Activated CD4-positive, alpha-beta memory T cell treated with anti-CD3 and anti-CD28 coated beads for 36 hours (primary cell): ENCODE measurements at places on chromosomes 7 and 10. TPM values are rescaled to one million over a fixed set of nuclear protein-coding genes. Genes with fewer than 3 reads are reported as not detected.

Gene MKI67
- 223 TPM for total RNA-seq

DNA sequence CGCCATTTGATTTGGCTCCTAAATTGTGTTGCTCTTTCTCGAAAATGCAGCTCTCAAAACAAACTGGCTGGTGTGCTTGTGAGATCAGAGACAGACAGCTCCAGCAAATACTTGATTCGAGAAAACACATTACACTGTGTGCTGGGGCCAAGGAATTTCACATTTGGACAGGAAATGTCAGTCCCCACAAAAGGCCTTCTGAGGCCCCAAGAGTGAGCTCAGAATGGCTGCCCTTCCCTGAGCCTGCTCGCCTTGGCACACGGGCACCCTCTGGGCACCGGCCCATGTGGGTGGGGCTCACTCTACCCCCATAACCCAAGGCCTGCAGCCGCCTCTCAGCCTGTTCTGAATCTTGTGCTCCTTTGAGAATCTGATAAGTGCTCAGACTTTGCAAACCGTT, 13.9 kb upstream of the HSPA12A start:
- no peak overlapping the region for H3K27ac ChIP-seq
- no peaks in the 10 kb centered on the region for H3K36me3 ChIP-seq
- H3K27me3 ChIP-seq: peaks cover 27% of the 10 kb centered on the region
- no peak for DNase-seq

Gene CTNNA3
- total RNA-seq: not detected

DNA sequence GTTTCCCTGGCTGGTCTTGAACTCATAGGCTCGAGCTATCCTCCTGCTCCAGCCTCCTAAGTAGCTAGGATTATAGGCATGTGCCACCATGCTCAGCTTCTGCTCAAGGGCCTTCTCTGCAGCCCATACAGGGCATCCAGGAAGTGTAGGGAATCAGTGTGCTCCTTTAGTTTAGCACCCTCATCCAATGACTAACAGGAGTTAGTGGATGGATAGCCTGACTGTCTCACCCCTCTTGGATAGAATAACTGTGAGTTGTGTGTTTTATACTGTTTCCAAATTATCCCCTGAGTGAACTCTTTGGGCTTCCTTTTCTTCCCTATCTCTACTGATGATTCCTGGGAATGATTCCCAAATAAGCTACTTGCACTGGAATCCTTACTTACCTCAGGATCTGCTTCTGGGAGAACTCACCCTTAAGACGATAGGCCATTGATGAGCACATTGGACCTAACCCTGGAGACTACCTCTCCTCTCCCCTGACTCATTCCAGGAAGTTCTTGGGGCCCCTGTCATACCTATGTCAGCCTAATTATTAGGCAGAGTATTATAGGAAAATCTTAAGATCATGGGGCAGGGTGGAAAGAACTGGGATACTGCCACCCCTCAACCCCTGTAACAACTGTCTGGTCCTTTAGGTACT, 18.5 kb downstream of the STRIP2 start:
- H3K4me3 ChIP-seq: no peak overlapping the region
- DNase-seq: no peak
- H3K4me1 ChIP-seq: peaks cover 2% of the 10 kb centered on the region
- peaks cover 75% of the 10 kb centered on the region for H3K36me3 ChIP-seq
- H3K27ac ChIP-seq: no peak overlapping the region

DNA sequence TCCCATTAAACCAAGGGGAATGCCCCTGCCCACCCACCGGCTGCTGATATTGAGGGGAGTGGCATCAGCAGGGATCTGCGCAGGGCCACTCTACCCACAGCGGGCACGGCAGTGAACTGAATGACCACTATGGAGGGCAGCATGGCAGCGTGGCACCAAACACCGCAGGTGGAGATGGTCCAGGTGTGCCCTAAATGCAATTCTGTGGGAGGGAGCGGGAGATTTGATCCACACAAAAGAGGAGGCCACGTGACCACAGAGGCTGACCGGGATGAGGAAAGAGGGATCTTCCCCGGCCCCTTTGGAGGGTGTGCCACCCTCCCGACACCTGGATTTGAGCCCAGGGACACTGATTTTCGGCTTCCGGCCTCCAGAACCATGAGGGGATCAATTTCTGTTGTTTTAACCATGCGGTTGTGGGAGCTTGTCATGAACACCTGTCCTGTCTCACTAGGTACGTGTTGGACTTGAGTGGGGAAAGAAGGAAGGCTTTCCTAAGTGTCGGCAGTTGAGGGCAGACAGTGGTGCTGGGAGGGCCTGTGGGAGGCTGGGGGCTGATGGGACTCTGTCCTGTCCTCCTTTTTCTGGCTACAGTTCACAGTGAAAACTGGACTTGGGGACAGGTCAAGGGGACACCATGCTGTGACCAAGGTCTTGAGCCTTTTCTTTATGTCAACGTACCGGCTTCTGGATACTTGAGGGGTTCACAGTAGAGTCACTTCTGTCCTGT, 66.1 kb downstream of the CFAP46 start:
- H3K4me3 ChIP-seq: no peak overlapping the region
- H3K27me3 ChIP-seq: peaks cover 19% of the 10 kb centered on the region
- no peaks in the 10 kb centered on the region for H3K4me1 ChIP-seq
- no peak for DNase-seq
- no peaks in the 10 kb centered on the region for H3K36me3 ChIP-seq

Gene ING3
- 24.8 TPM for total RNA-seq

- peaks cover 5% of the 10 kb centered on the region for H3K4me1 ChIP-seq
- DNase-seq: no peak
- H3K4me3 ChIP-seq: no peak overlapping the region
- no peak overlapping the region for H3K27ac ChIP-seq
These were observed 853.5 kb downstream of the GATA3 start for GRCh38 chr10:8908013-8908412.

Gene BMPER
- total RNA-seq: not detected

Gene AASS
- 2.0 TPM for total RNA-seq

- DNase-seq: no peak
- peaks cover 52% of the 10 kb centered on the region for H3K36me3 ChIP-seq
- H3K27me3 ChIP-seq: no peaks in the 10 kb centered on the region
- H3K4me1 ChIP-seq: peaks cover 30% of the 10 kb centered on the region
- H3K27ac ChIP-seq: no peak overlapping the region
- H3K4me3 ChIP-seq: no peak overlapping the region
These were observed 6.6 kb upstream of the CUZD1 start for GRCh38 chr10:122852261-122852660.

Gene TRIM50
- total RNA-seq: not detected

DNA sequence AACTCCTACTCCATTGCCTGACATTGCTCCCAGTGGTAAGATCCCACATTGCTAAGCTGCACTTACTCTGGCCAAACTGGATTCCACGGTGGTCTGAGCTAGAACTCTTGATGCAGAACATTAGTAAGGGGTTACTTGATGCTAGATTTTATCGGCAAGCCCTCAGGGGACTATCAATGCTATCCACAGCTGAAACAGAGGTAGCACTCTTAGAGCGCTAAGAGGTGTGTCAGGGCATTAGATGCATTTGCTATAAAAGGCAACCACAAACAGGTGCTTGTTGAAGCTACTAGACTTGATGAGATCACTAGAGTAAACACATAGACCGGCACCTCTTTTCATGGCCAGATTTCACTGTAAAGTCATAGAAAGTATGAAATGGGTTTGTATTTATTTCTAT, 116.3 kb downstream of the MDFIC start:
- H3K36me3 ChIP-seq: no peaks in the 10 kb centered on the region
- no peak overlapping the region for H3K4me3 ChIP-seq
- H3K27me3 ChIP-seq: no peaks in the 10 kb centered on the region
- no peak for DNase-seq
- H3K27ac ChIP-seq: no peak overlapping the region

GRCh38 chr10:24951201-24952142, 934 bp downstream of the PRTFDC1 start:
- no peaks in the 10 kb centered on the region for H3K36me3 ChIP-seq
- peak; percentile 54 for DNase-seq
- H3K4me3 ChIP-seq: peak overlapping the region; percentile 59
- no peak overlapping the region for H3K27ac ChIP-seq
- H3K4me1 ChIP-seq: peaks cover 30% of the 10 kb centered on the region
- H3K27me3 ChIP-seq: peaks cover 4% of the 10 kb centered on the region

DNA sequence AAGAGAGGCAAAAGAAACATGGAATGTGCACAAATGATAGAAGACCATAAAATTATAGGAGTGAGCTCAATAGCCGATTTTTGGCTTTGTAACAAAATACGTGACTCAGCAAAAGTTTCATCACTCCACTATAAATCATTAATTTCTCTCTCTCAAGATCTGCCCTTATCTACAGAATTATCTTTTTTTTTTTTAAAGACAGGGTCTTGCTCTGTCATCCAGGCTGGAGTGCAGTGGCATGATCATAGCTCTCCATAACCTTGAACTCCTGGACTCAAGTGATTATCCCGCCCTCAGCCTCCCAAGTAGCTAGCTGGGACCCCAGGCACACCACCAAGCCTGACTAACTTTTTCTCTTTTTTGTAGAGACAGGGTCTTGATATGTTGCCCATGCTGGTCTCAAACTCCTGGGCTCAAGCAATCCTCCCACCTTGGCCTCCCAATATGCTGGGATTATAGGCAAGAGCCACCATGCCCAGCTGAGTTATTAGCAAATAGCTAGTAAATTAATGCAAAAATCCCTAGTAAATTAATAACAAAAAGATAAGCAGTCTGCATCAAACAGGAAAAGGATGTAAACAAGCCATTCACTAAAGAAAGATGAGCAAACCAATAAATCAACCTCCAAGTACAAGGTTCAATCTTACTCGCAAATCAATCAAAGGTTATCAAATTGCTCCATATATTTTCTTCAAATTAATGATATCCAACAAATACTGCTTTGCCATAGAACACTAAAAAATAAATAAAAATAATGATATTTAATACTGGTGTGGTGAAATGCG, 450.7 kb downstream of the PARD3 start:
- no peak overlapping the region for H3K4me3 ChIP-seq
- H3K27ac ChIP-seq: no peak overlapping the region
- DNase-seq: no peak
- H3K4me1 ChIP-seq: no peaks in the 10 kb centered on the region
- H3K27me3 ChIP-seq: no peaks in the 10 kb centered on the region
- no peaks in the 10 kb centered on the region for H3K36me3 ChIP-seq

GRCh38 chr7:151078233-151079040, 2.2 kb downstream of the FASTK start:
- H3K27me3 ChIP-seq: no peaks in the 10 kb centered on the region
- H3K4me3 ChIP-seq: peak overlapping the region; percentile 93

Gene ANXA8L1
- total RNA-seq: not detected

- DNase-seq: no peak
- H3K36me3 ChIP-seq: peaks cover 9% of the 10 kb centered on the region
- no peaks in the 10 kb centered on the region for H3K27me3 ChIP-seq
These were observed 5.7 kb downstream of the UBE2H start for GRCh38 chr7:129947049-129947448.

Gene NRBF2
- 21.7 TPM for total RNA-seq

Gene IFIT1B
- total RNA-seq: not detected

DNA sequence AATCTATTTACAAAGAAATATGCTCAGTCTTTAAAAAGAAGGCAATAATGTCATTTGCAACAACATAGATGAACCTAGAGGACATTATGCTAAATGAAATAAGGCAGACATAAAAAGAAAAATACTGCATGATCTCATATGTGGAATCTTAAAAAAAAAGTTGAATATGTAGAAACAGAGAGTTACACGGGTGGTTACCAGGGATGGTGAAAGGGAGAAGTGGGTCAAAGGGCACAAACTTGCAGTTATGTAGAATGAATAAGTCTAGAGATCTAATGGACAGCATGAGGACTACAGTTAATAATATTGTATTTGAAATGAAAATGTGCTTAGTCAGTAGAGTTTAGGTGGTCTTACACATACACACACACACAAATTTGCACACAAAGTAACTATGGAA, 88.2 kb upstream of the CCDC71L start:
- H3K4me1 ChIP-seq: peaks cover 6% of the 10 kb centered on the region
- H3K27ac ChIP-seq: no peak overlapping the region
- H3K27me3 ChIP-seq: peaks cover 10% of the 10 kb centered on the region
- no peak for DNase-seq

DNA sequence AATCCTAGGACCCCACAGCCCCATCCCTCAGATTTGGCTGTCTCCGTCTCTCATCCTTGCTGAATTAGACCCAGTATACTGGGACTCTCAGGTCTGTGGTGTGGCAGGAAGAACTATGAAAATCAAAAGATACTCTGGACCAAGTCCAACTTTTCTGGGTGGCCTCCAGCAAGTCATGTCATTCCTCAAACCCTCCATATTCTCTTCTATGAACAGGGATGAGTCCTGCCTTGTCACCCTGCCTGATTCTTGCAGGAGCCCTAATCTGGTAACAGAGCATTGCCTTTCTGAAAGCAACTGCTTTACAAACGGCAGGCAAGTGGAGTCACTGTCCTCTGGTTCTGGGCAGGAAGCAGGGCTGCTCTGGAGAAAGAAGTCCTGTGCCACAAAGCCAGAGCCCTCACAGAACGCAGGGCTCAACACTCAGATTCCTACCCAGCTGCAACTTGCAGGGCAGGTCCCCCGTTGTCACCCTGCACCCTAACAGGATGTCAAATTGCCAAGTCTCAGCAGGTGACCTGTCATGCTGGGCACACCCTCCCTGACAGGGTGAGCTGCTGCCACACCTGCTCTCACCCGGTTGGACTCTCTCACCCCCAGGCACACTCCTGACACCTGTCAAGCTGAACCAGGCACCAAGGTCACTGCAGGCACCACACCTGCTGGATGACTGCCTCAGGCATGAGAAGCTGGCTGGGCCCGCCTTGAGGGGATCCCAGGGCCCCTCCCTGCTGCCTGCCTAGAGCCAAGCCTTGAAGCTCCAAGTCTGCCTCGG, 227.7 kb downstream of the KCNMA1 start:
- H3K27me3 ChIP-seq: no peaks in the 10 kb centered on the region
- DNase-seq: no peak
- H3K4me3 ChIP-seq: no peak overlapping the region
- H3K36me3 ChIP-seq: no peaks in the 10 kb centered on the region

DNA sequence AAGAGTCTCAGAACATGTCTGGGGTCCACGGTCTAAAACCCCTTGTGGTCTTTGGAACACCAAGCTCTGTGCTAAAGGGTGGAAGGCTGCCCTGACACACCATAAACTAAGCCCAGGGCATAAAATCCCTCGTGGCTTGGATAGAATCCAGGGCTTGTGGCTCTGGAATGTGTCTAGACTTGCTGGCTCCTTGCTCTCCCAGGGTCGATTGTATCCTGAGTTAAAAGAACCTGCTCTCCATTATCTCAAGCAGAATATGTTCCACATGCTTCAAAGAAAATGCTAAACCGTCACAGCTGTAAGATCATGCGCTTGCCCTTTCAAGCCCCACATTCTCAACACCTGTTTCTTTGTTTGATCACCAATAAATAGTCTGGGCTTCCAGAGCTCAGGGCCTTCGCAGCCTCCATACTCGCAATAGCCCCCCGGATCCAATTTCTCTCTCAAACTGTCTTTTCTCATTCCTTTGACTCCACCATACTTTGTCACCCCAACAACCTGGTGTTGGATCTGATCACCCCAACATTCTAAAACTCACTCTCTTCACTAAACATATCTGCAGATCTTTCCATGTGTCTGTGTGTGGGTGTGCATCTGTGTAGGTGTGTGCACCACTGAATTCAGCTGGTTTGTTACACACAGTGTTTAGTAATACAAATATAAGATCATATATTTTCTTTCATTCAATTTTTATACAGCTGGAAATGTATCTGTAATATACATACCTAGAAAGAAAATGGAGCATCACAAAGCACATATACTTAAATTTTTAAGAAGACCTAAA, 238.5 kb downstream of the ZMYND11 start:
- no peaks in the 10 kb centered on the region for H3K27me3 ChIP-seq
- DNase-seq: no peak
- H3K4me1 ChIP-seq: no peaks in the 10 kb centered on the region
- no peak overlapping the region for H3K4me3 ChIP-seq

Gene EIF5AL1
- total RNA-seq: 2.4 TPM

Gene C10orf67
- 0.31 TPM for total RNA-seq

Gene C10orf62
- not detected for total RNA-seq
